ENCODE measurements at places on chromosomes 7 and 10.

DNA sequence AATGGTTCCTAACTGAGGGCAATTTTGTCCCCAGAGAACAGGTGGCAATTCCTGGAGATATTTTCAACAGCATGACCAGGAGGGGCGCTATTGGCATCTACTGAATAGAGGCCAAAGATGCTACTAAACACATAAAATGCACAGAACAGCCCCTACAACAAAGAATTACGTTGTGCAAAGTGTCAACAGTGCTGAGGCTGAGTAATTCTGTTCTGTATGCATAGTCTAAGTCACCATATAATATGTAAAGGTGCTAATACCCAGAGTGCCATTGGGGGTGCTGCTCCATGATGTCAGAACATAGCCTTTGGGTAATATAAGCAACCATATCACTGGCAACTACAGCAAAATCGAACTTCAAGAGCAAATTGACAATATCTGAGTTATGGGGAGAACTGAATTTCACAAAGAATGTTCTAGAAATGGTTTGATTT is 213.3 kb upstream of the PHYHIPL start:
- DNase-seq: no peak

DNA sequence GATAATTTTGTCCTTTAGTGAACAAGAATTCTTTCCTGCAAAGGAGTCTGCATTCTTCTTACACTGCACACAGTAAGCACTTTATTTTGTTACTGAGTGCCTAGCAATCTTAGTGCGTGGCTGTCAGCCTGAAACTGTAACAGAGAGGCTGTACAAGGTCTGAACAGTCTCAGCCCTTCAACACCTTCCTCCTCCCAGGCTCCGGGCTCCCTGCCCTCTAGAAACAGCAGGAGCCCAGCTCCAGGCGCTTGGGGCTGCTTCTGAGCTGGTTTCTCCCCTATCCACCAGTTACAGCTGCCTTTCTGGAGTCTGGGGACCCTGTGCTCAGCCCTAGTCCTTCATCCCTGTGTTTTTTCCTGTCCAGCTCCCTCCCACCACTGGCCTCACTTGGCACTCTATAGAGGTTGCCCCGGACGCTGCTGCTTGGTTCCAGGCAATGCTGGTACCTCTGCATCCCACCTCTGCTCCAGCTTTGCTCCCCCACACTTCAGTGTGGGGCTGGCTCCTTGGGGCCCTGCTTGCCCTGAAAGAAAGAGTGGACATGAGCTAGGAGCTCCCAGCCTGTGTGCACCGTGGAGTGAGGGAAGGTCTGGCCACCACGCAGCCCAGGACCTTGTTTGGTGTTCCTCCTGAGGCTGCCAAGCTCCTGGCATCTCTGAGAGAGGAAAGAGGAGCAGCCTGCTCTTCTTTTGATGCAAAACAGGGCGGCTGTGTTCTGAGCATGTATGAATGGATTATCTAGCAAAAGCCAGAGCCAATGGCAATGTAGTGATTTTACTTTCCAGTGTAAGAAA is 251.2 kb upstream of the GRB10 start:
- no peak for DNase-seq

DNA sequence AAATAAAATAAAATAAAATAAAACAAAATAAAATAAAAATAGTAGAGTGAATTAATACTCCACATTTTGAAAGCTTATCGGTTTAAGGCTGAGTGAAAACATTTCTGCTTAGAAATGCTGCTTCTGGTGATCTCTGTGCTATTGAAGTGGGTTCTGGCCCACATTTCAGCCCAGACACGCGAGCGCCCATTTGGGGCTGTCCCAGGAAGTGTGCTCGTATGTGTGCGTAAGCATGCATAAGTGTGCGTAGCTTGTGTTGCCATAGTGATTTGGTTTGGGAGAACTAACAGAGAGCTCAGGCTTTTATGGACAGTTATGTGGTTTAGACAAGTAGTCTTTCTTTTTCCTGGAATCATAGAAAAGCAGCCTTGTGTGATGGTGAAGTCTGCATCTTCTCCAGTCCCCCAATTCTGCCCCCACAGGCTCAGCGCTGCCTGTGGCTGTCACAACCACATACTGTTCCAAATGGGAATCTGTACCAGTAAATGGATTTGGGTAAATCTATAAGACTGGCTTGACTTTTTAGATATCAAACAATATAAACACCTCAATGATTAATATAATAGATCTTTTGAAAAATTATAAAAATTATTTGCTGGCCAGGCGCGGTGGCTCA is 29.8 kb upstream of the PURB start:
- DNase-seq: peak; percentile 55

DNA sequence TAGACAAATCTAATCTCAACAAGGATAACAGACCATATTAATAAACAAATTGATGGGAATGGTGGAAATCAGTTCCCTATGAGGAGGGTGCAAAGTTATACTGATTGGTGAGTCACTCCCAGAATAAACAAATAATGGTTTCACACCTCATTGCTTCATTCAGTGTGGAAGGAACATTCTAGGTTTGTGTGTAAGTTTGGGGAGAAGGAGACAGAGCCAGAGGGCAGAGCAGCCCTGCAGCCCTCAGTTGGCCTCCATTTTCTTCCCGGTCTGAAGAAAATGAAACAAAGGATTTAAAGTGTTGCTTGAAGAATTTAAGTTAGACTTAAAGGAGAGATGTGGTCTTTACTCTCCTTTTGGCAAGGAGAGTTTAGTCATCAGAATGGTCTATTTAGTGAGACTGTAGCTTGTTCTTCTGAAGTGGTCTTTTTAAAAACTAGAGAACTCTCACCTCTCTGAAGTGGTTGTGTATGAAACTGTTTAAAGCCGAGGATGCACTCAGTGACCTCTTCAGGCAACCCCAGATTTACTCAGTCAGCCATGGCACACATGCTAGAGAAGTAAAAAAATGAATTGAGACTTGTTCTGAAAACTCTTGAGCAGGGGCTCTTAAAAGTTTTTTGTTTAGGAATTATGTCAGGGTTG is 27.2 kb downstream of the IKZF1 start:
- no peak for DNase-seq

- DNase-seq: no peak
Measured at GRCh38 chr7:1743481-1744230, 73.6 kb downstream of the ELFN1 start.

GRCh38 chr7:2041496-2042367 is 191.0 kb downstream of the MAD1L1 start:
- no peak for DNase-seq

DNA sequence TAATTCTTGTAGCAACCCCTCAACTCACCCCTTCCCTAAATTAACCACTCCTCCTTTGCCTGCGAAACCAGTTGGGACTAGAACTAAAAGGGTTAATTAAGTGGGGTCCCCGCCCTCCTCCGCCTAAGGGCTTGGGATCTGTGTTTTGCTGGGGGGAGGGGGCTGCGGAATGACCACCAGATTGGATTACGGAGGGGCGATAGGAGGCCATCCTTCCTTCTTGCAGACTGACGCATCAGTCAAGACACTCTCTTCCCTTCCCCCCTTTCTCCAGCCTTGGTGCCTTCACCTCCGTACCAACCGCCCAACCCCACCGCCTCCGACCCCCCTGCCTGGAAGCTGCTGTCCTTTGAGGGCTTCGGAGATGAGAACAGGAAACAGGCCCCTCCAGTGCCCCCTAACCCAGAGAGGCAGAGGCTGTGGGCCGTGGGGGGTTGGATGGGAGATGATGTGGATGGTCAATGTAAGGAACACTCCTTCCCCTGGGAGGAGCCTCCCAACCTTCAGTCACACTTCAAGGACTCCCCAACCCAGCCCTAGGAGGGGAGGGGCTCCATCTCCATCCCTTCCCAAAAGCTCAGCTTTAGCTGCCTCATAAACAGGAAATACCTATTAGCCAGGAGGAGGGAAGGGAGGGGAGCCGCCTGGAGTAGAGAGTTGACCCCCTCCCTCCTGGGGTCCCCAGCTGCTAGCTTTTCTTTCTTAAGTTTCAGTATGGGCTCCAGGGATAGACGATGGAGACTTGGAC is 997 bp upstream of the LDB1 start:
- no peak for DNase-seq

DNA sequence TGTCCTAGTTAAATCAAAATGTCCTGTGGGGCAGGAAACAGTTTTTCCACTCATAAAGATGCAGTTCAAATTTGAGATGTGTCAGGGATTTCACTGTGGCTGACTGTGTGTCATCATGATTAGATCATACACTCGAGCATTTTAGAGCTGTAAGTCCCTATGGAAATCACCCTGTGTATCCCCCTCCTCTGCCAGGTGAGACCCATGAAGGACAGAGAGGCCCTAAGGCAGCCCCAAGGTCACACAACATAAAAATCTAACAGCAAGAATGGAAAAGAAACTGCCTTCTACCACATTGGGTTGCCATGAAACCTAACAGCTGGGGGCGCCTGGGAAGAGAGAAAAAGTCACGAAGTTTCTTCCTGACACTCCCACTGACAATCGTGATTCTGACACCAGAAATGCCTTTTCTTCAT is 135.8 kb downstream of the KCNMA1 start:
- no peak for DNase-seq

DNA sequence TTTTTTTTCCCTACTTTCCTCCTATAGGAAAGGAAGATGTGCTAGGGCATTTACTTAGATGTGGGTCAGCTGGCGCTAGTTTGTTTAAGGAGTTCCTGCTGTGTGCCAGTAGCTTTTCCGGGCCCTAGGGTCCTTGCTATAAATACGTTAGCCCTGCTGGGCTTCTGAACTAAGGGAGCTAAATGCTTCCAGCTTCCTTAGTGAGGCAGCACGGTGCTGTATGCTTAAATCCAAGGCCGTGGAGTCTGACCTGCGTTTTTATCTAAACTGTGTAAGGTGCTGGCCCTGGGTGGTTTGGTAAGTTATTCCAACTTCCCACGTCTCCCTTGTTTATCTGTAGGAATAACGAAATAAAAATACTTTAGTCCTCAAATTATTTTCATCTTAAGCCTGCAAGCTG is 594 bp downstream of the TDRD1 start:
- no peak for DNase-seq

DNA sequence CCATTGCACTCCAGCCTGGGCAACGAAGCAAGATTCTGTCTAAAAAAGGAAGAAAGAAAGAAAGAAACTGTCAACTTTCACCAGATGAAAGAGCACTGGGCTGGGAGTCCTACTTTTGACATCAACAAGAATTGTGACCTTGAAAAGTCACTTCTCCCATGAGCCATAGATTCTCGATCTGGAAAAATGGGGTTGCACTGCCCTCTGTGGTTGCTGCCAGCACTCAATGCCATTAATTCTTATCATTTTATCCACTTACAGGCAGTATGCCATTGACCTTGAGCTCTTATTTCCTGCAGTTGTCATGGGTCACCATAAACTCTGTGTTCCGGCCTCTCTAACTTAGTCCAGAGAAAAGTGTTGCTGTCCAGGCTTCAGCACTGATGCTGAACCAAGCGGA is 137.2 kb downstream of the NOC3L start:
- DNase-seq: no peak

GRCh38 chr10:127094984-127095383 is 101.4 kb downstream of the INSYN2A start:
- no peak for DNase-seq

DNA sequence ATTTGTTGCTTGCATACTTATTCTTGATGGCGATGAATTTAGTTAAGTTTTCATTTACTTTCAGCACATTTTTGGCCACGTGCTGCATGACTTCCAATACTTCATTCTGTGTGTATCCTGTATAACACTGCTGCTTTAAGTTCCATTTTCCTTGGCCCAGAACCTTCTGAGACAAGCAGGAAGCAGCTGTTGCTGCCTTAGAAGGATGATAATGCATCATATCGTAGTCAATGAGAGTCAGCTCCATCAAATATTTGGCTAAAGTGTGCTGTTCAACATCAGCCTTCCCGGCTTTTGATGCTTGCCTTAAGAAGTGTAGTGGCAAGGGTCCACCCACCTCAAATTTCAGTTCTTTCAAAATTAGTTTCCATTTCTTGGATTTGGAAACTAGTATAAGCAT is 59.2 kb upstream of the GLCCI1 start:
- no peak for DNase-seq

DNA sequence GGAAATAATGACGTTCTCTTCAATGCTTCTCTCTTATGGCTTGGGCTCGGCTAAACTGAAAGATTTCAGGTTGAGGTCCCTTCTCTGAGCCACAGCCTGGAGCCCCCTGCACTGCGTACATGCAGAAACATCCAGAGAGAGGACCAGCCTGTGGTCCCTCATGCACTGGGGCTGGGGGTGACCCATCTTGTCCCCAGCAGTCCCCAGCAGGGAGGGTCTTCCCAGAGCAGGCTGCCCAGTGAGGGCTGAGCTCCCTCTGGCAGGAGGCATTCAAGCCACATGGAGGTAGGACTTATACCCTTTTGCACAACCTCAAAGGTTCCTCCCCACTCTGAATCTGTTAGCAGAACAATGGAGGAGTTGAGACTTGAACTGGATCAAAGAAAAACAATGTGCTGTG is 7.4 kb downstream of the GDF10 start:
- DNase-seq: no peak

DNA sequence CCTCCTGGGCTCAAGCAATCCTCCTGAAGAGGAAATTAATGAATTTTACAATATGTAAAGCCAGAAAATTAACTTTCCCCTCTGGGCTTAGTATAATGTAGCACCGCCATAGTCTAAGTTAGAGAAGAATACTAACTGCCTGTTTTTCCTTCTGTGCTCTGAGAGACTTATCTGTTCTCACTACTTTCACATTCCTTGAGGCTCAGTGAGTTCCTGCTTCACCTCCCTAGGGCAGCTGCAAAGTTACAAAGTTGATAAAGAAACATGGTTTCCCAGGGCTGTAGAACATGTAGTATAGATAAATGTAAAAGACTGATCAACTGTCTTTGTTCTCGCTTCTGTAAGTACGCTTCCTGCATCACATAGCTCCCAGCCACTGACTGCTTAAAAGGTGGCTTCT is 16.0 kb upstream of the OLAH start:
- no peak for DNase-seq

- DNase-seq: peak; percentile 28
Measured at GRCh38 chr7:44145969-44146911, 5.1 kb upstream of the MYL7 start.

DNA sequence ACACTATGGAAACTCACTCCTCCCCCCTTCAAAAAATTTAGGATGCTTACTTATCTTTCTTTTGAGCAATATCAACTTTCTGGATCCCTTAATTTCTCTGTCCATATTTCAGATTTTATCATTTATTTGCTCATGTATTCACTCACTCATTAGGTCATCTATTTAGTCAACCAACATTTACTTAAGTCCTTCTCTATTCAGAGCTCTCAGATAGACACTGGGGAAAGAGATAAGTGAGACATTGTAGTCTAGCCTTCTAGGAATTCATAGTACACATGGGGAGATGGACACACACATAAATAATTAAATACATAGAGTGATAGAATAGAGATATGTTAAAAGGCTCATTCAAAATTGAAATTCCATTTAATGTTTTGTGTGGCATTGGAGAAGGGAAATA is 9.2 kb downstream of the CPN1 start:
- no peak for DNase-seq
